ENCODE measurements at places on chromosomes 1 and 21.

DNA sequence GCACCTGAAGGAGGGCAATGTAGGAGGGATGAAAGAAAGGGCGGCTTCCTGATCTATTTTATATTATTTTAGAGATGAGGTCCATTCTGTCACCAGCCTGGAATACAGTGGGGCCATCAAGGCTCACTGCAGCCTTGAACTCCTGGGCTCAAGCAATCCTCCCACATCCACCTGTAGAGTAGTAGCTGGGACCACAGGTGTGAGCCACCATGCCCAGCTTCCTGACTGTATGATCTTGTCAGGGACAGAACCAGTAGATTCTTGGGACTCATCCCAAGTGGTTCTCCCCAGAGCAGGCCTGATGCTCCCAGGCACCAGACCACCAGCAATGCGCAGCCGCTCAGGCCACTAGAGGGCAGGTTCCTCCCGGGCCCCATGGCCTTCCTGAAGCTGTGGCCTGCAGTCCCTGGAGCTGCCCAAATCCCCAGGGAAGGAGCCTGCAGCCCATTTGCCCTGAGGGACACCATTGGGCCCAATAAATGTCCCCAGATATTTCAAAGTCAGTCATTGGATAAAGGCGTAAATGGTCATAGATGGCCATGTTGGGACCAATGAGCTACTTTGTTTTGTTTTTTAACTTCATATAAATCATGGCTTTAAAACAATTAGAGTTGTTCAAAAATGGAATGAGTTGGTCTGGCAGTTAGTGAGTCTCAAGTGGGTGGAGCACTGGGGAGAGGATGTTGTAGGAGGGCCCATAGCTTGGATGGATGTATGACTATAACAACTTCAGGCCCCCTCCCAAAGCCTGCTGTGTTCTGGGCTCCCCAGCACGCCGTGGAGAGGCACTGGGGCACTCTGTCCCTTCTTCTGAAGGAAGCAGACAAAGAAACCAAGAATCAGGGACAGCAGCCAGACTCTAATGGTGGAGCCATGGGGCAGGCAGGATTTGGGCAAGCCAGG, 44.7 kb upstream of the GOLT1A start:
- peak; percentile 26 for DNase-seq

DNA sequence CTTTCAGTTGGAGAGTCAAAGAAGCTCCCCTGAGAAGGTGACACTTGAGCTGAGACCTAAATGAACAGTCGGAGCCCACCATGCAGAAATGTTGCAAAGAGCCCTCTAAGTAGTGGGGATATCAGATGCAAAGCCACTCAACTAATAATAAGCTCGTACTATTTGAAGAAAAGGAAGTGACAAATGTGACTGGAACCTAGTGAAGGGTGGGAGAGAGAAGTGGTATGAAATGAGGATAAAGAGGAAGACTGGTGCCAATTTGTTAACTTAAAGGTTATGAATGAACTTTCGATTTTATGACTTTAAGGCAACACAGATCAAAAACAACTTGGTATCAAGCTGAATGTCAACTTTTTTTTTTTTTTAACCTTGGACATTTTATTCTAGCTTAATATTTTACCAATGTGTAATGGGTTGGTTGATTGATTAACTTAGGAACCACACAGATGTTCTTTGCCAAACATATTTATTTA, 14.7 kb downstream of the LYPLAL1 start:
- DNase-seq, result no peak

GRCh38 chr1:151314137-151314875, 12.9 kb downstream of the PI4KB start:
- DNase-seq, result no peak

DNA sequence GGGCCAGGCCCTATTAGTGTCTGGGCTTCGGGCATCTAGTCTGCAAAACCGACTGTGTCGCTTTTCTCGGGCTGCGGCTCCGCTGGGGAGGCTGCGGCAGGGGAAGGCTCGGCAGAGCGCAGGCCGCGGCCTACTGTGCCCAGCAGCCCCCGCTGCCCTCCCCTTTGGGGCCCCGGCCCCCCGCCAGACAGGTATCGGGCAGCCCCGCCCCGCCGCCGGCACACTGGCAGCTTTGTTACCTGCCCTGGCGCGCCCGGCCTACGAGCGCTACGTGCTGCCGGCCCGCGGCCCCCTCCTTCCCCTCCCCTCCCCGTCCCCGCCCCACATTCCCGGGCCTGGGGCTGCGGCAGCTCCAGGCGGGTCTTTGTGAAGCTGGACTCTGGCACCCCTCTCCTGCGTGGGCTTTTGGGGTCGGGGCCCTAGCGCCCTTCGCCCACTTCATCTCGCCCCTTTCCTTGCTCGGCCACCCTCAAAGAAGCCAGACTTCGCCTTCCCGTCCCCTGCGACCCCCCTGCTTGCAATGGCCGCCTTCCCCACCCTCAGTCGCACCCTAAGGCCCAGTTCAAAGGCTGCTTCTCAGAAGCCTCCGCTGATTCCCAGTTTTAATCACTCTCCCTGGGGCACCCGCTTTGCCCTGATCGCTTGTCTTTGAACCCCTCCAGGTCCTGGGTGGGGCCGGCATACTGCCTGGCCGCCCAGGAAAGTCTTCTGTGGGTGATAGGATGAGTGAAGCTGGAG, 48.9 kb upstream of the SLC2A1 start:
- DNase-seq, result no peak

- peak; percentile 22 for DNase-seq
Observed at GRCh38 chr21:38986806-38987632, 181.3 kb downstream of the ETS2 start.

- DNase-seq, result no peak
Observed at GRCh38 chr1:66938613-66939012, 13.8 kb downstream of the MIER1 start.

DNA sequence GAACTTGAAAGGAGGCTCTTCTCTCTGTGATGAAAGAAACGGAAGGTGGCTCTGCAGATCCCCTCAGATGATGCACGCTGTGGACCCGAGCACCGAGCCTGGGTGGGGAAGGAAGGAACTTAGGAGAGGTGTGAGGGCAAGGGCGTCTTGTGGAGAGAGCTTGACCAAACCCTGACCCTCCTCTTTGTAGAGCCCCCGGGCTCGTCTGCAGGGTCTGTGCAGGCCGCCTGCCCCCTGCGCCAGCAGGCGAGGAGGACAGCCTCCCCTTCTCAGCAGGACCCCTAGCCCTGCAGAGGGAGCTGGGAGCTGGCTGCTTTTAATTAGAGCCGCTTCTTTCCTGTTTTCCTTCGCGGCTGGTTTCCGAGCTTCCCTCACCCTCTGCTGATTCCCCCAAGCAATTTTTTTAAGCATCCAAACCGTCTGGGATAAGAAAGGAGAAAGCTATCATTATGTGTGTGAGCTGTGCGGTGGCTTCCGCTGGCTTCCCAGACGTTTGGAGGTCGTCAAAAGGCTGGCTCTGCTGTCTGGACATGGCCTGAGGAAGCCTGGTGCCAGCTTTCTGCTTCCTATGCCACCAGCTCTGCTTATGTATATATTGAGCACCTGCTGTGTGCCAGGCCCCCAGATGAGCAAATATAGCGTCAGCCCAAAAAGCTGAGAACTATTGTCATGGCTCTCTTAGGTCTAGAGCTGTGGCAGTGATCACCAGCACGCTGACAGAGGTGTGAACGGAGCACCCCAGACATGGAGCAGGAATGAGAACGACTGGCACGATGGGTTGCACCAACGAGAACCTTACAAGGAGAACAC, 160.2 kb upstream of the IRF2BP2 start:
- no peak for DNase-seq

GRCh38 chr1:178530037-178530402, 17.1 kb downstream of the TEX35 start:
- no peak for DNase-seq

- DNase-seq, result no peak
Observed at GRCh38 chr21:28069450-28069923, 923.2 kb downstream of the LTN1 start.

DNA sequence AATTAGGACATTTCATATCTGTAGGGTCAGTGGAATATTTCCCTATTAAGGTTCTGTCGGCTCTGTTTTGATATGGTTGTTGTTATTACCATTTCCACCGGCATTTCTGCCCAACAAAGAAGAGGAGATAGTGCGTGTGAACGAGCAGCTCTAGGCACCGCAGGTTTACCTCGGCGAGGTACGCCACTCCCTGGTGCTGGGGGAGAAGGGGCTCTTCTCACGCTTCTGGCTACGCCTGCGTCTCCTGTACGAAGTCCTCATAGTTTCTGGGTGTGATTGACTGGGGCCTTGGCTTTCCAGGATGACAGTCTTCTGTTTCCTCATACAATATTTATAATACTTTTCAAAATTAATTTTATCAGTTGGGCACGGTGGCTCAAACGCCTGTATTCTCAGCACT, 54.4 kb upstream of the DIP2A start:
- no peak for DNase-seq

DNA sequence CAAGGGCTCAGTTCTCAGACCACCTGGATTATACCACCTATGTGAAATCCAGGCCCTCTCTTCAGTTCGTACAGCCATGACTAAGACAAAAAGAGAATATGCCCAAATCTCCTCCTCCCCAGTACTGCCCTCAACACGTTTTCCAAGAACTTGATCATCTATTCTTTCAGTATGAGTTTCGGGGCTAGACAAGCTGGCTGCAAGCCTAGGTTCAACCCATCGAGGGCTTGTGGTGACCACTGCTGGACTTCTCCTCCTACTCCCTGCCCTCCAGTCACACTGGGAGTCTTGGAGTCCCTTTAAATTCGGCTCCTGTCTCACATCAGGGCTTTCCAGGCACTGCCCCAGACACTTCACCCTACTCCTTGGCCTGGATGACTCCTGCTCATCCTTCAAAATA, 352.3 kb downstream of the KCNH1 start:
- no peak for DNase-seq

GRCh38 chr1:907611-908451, 15.9 kb upstream of the SAMD11 start:
- no peak for DNase-seq

GRCh38 chr1:95067062-95067461, 5.7 kb downstream of the ALG14 start:
- no peak for DNase-seq

DNA sequence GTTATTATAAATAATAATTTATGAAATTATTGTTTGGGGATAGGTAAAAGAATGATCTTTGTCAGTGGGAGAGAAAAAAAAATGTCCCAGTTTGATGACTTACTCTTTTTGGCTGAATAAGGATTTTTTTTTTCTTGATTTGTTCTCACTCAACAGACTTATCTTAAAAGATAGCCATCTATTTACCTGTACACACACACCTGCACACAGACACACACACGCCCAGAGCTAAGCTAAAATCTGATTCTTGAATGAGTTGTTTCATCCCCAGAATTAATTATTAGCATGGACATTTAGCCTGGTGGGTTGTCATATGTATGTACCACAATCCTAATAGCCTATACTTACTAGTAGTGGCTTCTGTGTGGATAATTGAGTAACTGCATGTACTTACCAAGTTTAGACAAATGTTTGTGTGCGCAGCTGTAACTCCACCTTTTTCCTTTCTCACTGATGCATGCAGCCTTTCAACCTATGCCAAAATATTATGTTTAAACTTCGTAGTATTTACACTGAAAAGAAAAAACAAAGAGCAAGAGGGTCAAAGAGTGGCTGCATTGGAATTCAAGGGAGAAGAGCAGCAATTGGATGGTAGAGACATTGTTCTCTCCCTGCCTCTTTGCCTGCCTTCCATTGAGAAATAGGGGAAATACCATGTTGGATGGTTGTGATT, 174.3 kb downstream of the ADGRL2 start:
- no peak for DNase-seq

GRCh38 chr21:26165331-26165730, 5.2 kb downstream of the APP start:
- no peak for DNase-seq

DNA sequence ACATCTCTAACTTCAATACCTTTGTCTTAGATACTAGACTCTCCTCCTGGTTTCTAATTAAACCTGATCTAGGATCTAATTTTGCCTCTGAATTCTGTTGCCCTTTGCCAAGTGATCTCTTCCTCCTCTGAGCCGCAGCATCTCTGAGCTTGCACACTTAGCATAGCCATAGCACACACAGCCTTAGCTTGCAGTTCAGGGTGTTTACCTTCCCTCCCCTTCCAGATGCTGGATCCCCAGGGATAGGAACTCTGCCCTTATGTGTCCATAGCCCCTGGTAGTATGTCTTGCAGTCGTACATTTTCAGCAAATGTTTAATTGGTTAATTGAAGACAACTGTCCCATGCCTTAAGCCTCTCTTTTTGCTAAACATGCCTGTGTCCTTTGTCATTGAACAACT, 30.3 kb downstream of the SELL start:
- DNase-seq, result no peak

- no peak for DNase-seq
Observed at GRCh38 chr1:235872270-235872669, 5.6 kb upstream of the LYST start.

DNA sequence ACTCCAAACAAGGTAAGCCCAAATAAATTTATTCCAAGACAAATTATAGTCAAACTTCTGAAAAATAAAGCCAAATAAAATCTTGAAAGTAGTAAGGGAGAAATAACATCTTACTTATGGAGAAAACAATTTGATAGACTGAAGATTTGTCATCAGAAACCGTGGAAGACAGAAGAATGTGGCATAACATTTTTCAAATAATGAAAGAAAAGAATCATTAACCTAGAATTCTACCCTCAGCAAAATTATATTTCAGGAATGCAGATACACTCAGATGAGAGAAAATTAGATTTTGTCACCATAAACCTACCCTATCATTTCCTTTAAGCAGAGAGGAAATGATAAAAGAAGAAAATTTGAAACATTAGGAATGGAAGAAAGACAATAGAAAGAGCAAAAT, 27.3 kb upstream of the PADI1 start:
- no peak for DNase-seq

- DNase-seq, result no peak
Observed at GRCh38 chr21:14684071-14684470, 138.0 kb upstream of the SAMSN1 start.

DNA sequence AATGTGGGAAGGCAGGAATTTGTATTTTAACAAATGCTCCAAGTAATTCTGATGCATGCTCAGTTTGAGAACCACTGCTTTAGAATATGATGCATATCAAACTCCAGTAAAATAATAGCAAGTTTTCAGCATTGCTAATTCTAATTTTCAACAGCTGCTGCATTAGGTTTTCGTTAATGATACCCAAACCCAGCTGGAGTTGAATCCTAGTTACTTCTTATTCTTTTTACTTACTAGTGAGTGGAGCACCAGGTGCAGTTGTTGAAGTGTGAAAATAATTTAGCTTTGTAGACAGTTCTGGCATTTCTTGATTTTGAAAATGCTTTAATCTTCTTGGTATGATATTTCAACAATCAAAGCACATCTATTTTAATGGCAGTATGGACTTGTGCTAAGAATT, 138.5 kb downstream of the HS2ST1 start:
- DNase-seq, result no peak

GRCh38 chr21:43268086-43268803, 99.4 kb downstream of the CRYAA start:
- no peak for DNase-seq

- no peak for DNase-seq
Observed at GRCh38 chr1:179637211-179637860, 45.7 kb downstream of the TDRD5 start.
